ENCODE measurements at places on chromosomes 5 and 9.

DNA sequence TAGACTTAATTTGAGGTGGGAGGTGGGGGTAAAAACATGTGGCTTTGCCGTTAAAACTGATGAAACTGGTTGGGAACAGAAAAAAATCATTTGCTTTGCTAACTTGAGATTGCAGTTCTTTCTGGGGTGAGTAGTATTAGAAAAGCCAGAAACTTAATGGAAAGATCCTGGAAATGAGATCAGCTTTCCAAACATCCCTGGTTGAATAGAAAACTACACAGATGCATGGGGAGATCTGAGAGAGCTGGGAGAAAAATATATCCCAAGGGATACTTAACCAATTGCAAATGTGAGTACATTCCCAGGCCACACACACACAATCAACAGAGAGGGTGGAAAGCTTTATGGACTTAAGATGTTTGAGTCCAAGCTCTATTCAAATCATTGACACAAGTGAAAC lies 222.3 kb downstream of the YTHDC2 start:
- no peak for DNase-seq

- no peak for DNase-seq
These were observed 691.8 kb downstream of the DNAH5 start for GRCh38 chr5:13252699-13253098.

DNA sequence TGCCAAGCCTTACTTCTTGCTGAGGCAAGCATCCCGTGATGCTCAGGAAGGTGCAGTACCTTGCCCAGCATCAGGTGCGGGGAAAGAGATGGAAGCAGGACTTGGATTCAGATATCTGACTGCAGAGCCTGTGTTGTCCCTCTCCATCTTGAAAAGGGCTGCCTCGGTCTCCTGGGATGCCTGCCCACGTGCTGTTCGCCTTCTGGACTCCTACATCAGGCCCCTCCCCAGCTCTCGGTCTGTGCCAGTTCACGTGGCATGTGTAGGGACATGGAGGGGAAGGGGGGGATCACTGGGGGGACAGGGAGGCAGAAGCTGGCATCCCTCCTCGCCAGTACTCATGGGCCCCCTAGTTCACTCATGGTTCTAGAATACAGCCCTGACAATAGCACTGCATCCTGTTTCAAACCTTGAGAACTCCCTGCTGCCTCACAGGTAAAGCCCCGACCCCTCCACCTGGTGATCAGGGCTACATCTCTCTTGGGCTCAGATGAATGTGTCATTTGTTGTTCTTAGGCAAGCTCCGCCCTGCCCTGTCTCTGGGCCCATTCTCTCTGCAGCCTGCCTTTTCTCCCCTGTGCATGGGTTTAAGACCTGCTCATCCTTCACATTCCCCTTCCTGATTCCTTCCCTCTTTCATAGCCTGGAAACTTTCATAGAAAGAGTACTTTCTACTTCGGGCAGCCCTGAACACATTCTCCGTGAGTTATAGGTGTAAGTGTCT lies 38.9 kb upstream of the SLC25A51 start:
- DNase-seq: no peak

DNA sequence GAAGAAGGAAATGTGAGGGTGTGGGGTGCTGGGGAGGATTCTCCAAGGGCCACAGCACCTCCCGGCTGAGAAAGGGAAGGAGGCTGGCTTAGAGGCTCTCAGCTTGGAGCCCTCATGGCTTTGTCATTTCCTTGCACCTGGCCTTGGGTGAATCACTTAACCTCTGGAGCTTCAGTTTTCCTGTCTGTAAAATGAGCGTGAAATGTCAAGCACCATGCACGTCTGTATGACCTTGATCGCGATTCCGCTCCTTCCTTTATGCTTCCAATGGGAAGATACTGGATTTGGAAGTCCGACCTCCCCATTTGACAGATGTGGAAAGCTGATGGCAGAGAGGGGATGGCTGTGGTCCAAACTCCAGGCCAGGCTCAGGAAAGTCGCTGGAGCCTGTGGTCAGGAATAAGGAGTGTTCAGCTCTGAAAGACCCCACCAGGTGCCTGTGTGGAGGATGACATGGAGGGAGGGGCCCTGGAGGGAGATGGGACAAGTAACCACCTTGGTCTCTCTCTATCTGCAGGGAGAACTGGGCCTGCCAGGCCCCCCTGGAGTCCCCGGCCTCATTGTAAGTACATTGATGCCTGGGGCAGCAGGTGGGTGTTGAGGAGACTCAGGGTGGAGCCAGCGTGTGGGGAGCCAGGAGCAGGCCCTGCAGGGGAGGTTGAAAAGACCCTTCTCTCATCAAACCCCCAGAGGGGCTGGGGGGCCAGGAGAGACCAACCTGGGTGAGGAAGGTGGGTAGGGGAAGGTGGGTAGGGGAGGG lies 66.5 kb downstream of the COL27A1 start:
- no peak for DNase-seq
